Hematopoietic multipotent progenitor cell treated with erythropoietin and hydrocortisone succinate and interleukin-3 and kit ligand, for 8 days (in vitro differentiated cells): ENCODE measurements at places on chromosomes 3 and 15.

GRCh38 chr15:44094781-44095180, 100.3 kb downstream of the FRMD5 start:
- no peak for DNase-seq

GRCh38 chr3:156373095-156373494, 181.8 kb downstream of the SSR3 start:
- DNase-seq = no peak

DNA sequence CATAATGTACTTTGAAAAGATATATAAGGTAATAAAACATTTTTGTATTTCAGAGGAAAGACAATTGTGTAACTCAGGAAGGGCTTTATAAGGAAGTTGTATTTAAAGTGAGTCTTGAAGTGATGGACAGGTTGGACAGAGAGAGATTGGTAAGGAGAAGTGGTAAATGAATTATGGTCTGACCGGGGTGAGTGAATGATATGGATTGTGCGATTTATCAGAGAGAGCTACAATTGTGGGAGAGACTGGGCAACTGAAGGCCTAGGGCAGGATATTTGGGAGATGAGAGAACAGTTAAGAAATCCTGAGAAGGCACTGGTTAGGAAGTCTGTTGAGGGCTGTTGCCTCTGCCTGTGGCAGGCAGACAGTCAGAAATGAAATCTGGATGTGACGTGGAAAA, 14.8 kb downstream of the IL1RAP start:
- DNase-seq = no peak

GRCh38 chr3:33134026-33134625, 20.3 kb downstream of the CRTAP start:
- no peak for DNase-seq

DNA sequence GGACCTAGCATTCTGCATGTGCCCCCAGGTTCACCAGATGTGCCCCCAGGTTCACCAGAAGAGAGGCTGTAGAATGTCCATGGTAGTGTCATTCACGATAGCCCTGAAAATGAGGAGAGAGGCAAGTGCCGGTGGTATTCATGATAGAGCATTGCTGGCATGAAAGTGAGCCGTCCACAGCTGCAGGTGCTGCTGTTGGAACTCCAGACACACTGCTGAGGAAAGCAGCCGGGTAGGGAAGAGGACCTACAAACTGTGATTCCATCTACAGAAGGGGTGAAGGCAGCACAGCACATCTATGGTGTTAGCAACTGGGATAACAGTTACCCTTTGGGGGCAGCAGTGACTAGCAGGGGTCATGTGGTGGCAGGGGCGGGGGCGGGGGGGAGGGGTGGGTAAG, 125.0 kb upstream of the PLXNA1 start:
- DNase-seq = no peak

DNA sequence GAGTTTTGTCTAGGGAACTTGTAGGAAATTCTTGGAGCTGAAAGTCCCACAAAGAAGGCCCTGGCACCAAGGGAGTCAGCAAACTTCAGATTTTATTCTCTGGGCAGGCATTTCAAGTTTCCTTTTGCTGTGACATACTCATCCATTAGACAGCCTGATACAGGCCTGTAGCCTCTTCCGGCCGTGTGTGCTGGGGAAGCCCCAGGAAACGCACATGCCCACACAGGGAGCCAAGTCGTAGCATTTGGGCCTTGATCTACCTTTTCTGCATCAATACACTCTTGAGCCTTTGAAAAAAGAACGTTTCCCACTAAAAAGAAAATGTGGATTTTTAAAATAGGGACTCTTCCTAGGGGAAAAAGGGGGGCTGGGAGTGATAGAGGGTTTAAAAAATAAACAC, 15.0 kb downstream of the TIGIT start:
- no peak for DNase-seq

DNA sequence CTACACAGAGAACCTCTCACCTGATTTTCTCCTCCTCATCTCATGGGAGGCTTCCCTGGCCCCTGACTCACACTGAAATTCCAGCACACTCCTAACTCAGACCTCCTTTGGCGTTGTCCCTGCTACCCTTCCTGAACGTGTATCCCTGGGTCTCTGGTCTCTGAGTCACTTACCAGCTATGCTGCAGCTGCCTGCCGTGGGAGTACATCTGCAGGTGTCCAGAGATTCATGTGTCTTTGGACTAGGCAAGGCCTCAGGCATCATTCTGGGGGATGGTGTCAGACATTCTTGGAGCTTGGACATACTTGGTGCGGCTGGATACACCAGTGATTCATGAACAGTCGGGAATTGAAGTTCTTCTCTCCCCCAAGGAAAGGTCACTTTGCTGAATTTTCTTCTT, 148.8 kb upstream of the TRIM42 start:
- DNase-seq = no peak

GRCh38 chr15:71780115-71780976, 30.0 kb upstream of the NR2E3 start:
- peak; percentile 61 for DNase-seq

- no peak for DNase-seq
Observed at GRCh38 chr15:88982304-88982945, 69.2 kb upstream of the MFGE8 start.
